ENCODE measurements at places on chromosomes 6 and 20.

- no peak for DNase-seq
These were observed 98.4 kb upstream of the ADTRP start for GRCh38 chr6:11876934-11877433.

GRCh38 chr20:25987073-25987927 lies 290.6 kb upstream of the ZNF337 start:
- no peak for DNase-seq

- no peak for DNase-seq
These were observed 11.5 kb upstream of the MUC22 start for GRCh38 chr6:30998785-30999184.

DNA sequence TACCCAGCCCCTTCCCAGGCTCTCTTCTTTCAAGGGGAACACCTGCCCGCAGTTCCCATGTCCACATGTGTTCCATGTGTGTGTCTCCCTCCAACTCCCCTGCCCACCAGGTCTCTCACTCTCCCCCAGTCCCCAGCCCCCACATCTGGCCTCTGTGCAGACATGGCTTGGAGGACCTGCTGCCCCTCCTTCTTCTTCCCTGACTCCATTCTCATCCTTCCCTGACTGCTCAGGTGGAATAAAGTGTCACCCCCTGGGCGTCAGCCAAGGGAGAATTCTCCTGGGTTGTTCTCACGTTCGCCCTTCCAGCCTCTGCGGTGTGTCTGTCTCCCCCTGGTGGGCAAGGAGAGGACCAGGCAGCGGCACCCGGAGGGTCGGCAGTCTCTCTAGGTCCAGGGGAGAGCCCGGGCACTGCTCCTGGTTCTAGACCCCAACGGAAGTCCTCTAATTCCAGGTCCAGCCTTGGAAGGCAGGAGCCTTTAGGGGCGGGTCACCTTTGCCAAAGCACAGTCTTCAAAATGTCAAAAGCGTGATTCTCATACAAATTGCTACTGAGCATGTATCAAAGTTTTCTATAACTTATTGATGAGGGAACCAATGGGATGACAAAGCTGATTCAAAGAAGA lies 50.5 kb downstream of the EBF4 start:
- DNase-seq: peak; percentile 32

DNA sequence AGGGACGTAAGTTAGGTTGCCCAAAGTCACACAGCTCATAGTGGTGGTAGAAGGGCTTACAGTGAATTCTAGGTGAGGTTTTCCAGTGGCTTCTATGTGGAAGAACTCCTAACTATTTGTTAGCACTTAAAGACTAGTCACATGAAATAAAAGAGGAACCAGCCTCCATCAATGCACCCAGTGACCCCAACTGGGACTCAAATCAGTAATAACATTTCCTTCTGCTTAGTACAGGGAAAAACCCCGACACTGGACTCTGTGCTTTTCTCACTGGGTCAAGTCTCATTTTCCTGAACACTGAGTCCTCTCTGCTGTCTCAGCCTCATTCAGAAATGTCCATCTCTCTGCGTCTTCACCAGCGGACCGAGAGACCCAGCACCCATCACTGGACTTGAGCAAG lies 89.2 kb downstream of the SLC22A23 start:
- DNase-seq: no peak

DNA sequence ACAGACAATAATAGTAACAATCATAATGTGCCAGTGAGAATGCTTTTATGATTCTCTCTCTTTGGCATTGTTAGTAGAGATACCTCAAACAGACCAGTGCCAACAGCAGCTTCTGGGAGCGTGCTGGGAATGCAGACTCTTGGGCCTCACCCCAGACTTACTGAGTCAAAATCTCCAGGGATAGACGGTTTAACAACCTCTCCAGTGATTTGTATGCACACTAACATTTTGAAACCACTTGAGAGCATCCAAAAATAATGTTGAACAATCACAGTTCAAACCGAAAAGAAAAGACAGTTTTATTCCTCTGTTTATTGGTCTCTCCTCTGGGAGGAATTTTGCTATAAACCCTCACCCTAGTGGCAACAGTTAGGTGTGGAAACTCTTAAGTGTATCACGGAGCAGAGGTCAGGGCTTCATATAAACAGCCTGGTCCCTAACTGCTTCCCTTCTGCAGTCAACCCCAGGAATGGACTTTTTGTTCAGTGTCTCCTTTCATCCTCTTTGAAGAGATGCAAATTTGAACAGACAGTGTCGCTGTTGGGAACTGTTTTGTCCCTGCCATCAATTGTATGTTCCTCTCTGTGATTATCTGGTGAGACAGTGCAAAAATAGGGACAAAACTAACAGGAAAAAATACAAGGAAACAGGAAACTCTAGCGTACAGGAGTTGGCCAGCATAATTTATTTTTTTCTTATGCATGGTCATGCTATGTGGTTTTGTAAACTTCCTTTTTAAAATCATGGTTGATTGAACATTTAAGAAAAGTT lies 162.4 kb upstream of the BTBD3 start:
- DNase-seq: no peak

DNA sequence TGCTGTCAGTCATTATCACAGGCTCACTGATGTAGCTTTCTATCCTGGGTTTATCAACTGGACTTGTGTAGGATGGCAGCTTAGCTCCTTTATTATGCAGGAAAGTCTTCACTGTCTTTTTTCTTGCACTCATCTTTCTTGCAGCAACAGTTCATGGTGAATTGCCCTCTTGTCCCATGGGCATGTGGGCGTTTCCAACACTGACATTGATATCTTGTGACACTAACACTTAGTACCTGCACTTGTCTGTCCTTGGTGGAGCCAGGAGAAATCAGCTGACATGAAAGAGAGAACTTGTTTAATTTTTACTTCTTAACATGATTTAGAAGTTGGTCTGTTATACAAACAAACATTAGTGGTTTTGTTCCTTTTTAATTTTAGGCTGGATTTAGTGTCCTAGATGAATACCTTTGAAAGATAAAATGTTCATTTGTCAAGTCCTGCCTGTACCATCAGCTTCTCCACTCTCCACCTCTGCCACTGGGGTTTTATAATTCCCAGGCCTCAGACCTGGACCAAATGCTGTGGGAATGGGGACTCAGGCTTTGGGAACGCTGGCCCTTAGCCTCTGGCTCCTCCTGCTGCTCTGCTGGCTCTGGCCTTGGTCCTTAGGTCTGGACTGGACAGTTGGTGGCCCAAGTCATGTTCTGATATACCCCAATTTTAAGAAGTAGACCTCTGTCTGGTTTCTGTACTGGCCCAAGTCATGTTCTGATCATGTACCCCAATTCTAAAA lies 161.0 kb upstream of the LAMP5 start:
- DNase-seq: no peak

DNA sequence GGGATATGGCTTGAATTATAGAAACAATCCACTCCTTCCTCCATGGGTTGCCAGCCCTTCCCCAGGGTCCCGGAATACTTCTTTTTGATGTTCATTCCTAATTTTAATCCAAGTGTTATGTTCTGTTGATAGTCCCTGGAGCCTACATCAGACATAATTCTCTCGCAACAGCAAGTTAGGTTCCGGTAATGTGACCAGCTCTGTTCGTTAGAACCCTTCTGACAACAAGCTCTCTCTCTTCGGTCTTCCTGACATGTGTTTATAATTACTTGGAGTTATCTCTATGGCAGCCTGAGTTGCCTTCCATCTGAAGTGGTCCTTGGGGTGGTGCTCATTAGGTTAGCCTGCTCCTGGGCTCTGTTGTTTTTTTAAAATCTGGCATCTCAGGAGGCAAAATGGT lies 506.9 kb upstream of the JARID2 start:
- no peak for DNase-seq

DNA sequence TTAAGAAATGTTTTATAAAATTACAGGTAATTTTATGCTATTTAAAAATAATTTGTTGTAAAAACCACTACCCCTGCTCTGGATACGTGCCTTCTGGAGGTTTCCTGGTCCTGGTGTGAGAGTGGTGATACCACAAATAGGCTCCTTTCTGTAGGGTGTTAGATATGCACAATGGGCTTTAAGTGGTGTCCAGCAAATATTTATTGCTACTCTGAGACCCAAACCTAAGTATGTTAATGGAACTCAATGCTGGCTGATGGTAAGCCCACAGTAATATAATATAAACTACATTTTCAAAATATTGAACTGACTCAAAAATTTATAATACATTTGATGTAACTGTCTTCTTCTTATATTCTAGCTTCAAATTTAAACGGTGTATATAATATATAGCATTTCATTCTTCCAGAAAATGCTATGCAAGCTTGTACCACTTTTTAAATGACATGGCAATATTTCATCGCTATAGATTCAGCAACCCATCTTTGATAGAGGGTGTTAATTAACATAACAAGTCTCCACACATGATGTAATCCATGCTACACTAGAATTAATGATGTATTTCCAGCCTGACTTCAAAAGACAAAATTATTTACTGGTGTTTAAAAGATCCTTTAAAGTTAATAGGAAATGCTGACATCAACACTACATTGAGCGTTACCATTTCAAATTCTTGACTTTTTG lies 161.9 kb downstream of the DST start:
- DNase-seq: no peak

GRCh38 chr6:167701010-167701409 lies 125.7 kb upstream of the AFDN start:
- DNase-seq: no peak

GRCh38 chr6:30769088-30769852 lies 24.9 kb upstream of the IER3 start:
- peak; percentile 75 for DNase-seq

DNA sequence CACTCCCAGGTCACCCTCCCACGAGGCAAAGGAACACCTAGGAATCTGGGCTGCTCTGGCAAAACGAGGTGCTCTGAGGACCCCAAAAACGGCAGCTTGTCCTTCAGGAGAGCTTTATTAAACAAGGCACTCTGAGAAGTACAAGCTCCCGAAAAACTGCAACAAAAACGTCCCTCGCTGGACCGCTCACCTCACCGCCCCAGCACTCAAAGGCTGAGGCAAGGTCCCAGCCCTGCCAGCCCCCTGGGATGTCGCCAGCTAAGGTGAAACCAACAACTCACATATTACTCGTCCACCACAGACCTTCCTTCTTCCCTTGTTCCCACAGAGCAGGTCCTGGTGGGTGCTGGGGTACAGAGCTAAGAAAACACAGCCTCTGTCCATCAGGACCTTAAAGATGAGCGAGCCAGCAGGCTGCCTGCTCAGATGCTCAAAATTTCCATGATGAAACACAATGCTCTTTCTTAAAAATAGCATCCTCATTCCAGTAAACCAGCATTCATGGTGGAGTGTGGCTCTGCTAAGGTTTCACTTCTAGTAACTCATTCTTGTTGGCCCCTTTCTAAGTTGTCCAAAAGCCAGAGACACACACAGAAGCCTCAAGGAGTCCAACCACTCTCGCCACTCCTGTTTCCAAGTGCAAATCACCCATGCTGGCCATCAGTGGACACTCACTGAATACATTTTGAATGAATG lies 35.9 kb downstream of the ATP9A start:
- peak; percentile 17 for DNase-seq

DNA sequence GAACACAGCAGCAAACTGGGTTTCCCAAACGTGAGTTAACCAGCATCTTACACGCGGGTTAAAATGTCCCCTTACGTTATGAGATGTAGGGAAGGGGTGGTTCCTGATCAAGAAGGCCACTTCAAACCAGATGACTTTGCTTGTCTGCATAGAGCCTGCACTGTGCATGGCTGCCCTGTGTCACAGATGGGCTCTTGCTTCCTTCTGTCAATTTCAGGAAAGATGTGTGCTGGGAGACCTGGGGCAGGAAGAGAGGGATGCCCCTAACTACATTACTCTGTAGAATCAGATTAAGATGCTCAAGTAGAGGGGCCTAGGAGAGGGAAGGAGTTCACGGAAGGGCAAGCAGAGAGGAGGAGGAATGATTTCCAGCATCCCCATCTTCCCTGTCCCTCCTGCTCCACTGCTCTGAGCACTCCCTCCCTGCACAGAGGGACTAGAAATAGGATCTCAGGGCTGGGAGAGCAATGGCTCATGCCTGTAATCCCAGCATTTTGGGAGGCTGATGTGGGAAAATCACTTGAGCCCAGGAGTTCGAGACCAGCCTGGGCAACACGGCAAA lies 63.5 kb upstream of the ZMYND8 start:
- DNase-seq: no peak

DNA sequence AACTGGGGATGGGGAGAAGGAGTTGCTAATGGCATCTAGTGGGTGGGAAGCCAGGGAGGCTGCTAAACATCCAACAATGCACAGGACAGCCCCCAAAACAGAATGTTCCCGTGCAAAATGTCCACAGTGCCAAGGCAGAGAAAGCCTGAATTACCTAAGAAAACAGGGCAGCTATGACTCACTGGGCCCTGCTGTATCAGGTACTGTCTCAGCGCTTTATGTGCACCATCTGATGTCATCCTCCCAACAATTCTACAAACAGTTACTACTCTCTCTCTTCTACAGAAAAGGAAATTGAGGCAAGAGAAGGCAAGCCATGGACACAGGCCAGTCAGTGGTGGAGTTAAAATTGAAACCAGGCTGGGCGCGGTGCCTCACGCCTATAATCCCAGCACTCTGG lies 3.1 kb downstream of the YTHDF1 start:
- DNase-seq: no peak

DNA sequence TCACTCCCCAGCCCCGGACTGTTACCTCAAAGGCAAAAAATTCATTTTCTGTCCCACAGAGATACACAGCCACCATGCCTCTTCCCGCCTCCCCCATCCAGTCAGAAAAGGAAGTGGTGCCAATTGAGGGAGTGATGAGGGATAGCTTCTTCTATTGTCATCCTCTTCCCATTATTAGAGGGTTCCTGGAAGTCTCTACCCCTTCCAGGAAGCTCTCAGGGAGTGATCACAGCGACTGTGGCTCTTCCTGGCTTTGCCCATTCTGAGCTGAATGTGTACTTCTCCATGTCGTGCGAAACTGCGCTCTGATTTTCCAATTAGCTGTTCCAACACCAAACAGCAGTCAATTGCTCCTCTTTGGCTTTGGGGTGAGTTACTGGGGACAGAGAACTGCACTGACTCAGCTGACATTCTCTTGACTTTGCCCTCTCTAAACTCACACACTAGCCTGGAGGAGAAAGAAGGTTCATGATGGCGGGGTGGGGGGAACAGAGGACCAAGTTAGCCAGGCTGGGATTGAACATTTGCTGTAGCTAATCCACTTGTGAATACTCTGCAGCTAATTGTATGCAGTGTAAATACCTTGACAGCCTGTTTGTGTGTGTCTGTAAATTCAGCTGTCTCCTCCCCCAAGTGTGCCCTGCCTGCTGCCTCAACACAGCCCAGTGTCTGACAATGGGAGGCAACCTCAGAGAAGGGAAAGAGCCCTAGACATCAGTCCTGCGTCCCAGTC lies 2.4 kb upstream of the MDGA1 start:
- no peak for DNase-seq

DNA sequence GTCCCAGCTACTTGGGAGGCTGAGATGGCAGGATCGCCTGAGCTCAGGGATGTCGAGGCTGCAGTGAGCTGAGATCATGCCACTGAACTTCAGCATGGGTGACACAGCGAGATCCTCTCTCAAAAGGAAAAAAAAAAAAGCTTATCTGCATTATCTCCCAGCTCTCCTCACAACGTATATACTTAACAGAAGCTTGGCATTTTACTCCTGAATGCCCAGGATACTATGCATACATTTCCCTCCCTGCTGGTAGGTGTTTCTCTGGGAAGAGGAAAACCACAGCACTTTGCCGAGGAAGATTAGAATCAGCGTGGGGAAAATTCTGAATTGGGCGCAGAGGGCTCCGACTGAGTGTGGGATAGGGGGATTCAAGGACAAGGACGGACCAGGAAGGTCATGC lies 800.6 kb downstream of the DHX35 start:
- DNase-seq: no peak

Data from fibroblast of the conjunctiva (primary cell).